ENCODE measurements at places on chromosomes 6 and 20. TPM values are rescaled to one million over a fixed set of nuclear protein-coding genes. Genes with fewer than 3 reads are reported as not detected.
A peak's percentile ranks its signal among the peaks of the same experiment; 100 is the strongest.

GRCh38 chr6:47630587-47630986 is 67.8 kb upstream of the ADGRF4 start:
- no peak for DNase-seq

GRCh38 chr6:147204060-147204785 is at the start of gene STXBP5:
TSS of gene STXBP5 (plus strand) at chr6:147204417. CDS start at chr6:147204533, 116 bp downstream.
- DNase-seq: peak; percentile 47

- DNase-seq: peak; percentile 41
Observed at GRCh38 chr20:44780226-44780625, 30.1 kb downstream of the RIMS4 start.

- no peak for DNase-seq
Observed at GRCh38 chr6:141321493-141322347, 811.0 kb upstream of the GJE1 start.

GRCh38 chr6:110778333-110778732 is 36.9 kb downstream of the CDK19 start:
- DNase-seq: no peak

DNA sequence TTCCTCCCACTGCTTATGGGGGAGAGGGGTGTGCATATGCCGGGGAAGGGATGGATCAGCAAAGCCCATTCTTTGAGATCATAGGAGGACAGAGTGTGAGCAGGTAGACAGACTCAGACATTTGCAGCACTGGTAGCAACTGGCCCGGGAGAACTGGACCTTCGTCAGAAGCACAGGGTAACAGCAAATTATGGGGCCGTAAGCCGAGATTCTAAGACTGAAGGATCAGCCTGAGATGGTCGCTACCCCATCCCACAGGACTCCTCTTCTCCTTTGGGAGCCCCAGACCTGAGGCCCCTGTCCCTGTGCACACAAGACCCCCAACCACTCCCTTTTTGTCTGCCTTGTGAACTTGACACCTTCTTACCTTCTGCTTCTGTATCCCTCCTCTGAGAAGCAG is 106.5 kb downstream of the TOX2 start:
- no peak for DNase-seq

DNA sequence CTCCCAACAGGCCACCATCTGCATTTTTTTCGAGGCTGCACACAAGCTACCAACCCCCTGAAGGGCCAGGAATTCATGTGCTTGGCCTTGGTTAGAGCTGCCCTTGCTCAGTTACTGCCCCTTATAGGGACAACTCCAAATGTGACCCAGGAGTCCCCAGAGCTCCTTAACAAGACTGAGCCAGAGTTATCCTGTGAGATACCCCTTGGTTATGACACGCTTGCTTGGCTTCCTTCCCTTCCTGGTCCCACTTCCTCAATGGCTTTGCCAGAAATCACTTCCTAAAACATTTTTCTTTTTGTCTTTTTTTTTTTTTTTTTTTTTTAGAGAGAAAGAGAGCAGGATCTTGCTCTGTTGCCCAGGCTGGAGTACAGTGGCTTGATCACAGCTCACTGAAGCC is 8.9 kb downstream of the TREM1 start:
- DNase-seq: no peak

GRCh38 chr20:53941680-53942471 is 128.5 kb downstream of the BCAS1 start:
- DNase-seq: no peak

RBM24 gene
- total RNA-seq: not detected

PI16 gene
- total RNA-seq: 0.39 TPM

All from activated naive CD8-positive, alpha-beta T cell treated with anti-CD3 and anti-CD28 coated beads for 36 hours (primary cell).